ENCODE measurements at places on chromosomes 5 and 9.

- DNase-seq, result no peak
These were observed 312.1 kb downstream of the TMEM232 start for GRCh38 chr5:110414360-110414759.

- DNase-seq, result no peak
These were observed 200.1 kb upstream of the DAB2 start for GRCh38 chr5:39624890-39625289.

DNA sequence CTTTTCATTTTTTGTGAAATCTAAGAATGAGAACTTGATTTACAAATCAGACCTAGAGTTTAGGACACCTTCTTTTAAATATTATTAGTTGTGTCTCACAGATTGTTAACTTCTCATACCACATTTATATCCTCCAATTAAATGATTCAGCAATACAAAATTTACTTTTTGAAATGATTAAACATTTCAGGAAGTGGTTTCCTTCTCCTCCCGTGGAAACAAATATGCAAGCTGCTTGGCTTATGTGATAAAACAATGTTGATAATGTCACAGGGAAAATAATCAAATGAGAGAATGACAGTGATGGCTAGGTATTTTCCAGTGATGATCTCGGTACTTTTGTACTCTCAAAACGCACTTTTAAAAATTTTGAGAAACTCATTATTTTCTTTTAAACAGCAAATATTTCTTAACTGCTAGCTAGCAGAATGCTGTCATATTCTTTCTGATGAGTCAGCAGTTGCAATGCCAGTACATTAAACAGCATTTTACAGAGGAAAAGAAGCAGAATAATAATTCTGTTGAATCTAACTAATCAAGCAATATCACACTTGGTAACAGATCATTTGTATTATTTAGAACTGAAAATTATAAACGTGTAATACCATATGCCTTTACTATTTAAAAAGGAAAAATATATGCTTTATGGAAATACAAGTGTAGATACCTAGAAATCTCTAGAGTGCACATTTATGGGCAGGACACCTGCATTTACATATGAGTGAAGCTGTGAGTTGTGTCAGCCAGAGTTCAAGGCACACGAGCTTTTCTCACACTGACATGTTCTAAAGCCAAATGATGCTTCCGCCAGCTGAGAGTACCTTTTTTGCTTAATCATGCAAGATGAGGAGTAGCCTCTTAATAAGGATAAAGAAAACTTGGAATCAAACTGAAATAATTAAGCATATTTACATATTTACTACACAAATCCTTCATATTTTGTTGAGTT lies 53.6 kb upstream of the CDH18 start:
- DNase-seq, result no peak

DNA sequence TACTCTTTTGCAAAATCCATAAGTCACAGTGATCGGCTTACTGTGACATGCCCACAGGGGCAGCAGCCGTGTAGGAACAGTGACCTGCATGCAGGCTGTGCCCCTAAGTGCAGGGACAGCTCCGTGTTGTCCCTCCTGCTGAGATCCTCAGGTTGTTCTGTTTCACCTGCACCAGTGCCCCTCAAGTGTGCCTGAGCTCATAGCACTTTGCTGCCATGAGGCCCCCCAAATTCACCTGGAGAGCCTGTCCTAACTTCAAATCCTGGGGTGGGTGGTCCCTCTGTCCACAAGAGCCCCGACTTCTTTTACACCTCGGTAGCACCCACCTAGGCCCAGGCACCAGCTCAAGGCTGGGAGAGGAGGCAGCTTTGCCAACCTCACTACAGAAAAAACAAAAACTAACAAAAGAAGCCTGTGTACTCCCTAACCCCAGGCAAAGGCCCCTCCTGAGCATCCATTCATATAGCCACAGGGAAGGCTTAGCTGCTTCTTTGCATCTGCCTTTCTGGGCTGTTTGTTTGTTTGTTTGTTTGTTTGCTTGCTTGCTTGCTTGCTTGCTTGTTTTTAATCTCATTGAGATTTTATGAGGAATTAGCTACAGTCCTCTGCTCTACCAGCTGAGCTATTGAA lies 214.5 kb downstream of the AUH start:
- DNase-seq, result no peak

GRCh38 chr5:171630350-171631065 lies 155.1 kb upstream of the SMIM23 start:
- no peak for DNase-seq

DNA sequence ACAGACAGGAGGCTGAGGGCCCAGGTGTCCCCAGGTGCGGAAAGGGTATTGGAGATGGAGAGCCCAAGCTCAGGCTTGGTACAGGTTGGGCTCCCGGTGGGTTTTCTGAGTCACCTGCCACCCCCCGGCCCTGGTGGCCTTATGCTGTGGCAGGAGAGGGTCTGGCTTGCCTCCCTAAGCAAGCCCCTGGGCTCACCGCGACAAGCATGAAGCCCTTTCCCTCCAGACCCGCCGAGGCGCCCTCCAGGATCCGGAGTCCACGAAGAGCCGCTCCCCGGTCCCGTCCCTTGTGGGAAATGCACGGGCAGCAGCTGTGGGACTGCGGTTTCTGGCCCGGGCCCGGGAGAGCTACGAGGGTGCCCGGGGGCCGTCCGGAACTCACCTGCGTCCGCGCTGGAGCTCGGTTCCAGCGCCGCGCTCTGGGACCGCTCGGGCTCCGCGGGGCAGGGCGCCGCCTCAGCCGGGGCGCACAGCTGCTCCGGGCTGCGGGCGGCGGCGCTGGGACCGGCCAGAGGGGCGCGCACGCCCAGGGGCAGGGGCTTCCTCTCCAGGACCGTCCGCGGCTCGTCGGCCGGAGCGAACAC lies 757 bp downstream of the SAPCD2 start:
- no peak for DNase-seq

GRCh38 chr9:100352727-100353505 lies at the start of gene TEX10:
TSS of gene TEX10 (minus strand) at chr9:100352942. CDS start at chr9:100349363, 3,579 bp downstream.
- peak; percentile 87 for DNase-seq

DNA sequence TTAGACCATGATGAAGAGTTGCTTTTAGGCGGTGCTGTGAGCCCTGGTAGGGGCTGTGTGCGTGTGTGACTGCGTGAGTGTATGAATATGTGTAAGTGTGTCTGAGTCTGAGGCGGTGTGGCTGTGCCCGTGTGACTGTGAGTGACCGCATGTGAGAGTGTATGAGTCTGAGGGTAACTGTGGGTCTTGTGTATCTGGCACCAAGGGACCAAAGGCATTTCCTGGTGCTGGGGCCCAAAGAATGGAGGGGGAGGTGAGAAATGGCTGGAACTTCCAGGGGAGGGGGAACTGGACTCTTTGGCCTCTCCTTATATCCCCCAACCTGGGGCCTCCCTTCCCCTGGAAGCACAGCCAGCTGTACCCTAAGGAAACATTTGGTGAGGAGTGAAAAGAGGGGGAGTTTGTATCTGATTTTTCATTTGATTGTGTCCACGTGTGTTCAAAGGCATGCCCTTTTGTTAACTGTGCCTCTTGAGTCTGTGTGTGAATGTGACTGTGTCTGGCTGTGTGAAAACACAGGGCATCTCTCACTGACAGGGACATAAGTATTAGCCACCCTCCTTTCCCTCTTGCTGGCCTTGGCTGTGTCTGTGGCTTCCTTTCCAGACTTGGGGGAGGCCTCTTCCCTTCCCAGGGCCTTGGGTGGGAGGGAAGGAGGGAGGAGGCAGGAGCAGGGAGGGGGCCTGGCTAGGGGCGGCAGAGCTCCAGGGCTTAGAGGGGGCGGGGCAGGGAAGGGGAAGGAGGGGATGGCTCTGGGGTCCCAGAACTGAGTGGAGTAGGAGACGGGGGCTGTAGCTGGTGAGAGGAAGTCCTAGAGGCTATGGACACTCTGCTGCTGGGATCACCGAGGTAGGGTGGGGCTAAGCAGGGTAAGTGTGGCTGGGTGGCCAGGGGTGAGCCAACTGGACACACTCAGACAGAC lies 1.4 kb downstream of the IL11RA start:
- DNase-seq, result no peak

- no peak for DNase-seq
These were observed 26.4 kb downstream of the TRIM14 start for GRCh38 chr9:98092613-98092931.

- no peak for DNase-seq
These were observed 105.5 kb downstream of the RICTOR start for GRCh38 chr5:38968665-38969064.

- no peak for DNase-seq
These were observed 70.8 kb downstream of the STX17 start for GRCh38 chr9:99977033-99977792.

- DNase-seq, result no peak
These were observed 88.5 kb downstream of the ZNF618 start for GRCh38 chr9:113964495-113965170.

GRCh38 chr5:43309637-43310036 lies 3.6 kb downstream of the HMGCS1 start:
- no peak for DNase-seq

- DNase-seq, result no peak
These were observed 41.9 kb upstream of the CFAP157 start for GRCh38 chr9:127664678-127665507.

DNA sequence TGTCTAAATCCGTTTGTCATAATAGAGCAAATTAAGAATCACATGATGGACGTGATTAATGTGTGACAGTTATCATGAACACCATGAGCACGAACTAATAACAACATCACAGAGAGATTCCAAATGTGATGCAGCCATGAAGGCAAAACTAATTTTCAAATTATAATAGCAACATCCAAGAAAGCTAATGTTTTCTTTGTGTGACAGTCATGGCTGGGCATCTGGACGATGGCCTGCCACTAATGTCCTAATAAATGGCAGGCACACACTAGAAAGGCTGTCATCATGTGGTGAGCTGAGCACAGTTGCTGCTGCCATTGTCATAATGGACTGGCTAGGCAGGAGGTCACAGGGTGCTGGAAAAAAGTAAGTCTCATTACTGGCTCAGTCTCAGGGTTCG lies 280.0 kb upstream of the EFNA5 start:
- DNase-seq, result no peak

DNA sequence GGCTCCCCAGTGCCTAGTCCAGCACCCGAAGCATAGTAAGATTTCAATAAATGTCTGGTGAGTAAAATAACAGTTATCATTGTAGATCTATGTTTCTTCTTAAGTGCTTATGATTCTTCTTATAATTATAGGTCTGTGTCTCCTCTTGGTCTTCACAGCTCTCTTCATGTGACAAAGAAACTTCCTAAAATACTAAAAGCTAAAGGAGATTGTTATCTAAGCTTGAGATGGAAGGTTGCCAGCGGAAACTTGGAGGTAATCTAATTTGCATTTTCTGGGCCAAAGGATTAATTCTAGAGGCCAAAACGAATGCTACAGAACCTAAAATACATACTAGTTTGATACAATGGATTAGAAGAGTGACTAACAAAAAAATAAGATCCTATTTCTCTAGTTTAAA lies 13.6 kb upstream of the ARHGAP26 start:
- DNase-seq, result no peak

DNA sequence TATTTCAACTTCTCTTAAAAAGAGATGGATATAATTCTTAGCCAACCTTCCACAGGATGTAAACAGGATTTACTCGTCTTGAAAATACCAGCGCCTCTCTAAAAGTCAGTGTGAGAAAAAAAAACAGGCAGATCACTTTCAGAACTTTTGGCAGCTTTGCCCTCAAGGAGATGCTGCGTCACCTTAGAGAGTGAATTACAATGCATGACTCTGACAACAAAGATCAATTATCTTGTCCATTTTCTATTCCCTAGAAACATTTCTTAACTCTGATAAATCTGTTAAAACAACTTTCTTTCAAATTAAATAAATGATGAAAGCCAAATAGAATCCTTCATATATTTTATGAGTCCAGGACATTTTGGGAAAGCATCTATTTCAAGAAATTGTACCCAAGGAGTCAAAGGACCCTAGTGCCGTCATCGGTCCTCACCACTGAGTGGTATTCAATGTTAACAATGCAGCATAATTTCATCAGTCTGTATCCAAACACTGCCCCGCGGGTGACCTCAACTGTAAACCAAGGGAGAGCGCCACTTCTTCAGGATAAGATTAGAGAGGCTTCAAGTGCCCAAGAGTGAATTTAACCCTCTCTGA lies 536.0 kb downstream of the PDE4D start:
- DNase-seq, result no peak

DNA sequence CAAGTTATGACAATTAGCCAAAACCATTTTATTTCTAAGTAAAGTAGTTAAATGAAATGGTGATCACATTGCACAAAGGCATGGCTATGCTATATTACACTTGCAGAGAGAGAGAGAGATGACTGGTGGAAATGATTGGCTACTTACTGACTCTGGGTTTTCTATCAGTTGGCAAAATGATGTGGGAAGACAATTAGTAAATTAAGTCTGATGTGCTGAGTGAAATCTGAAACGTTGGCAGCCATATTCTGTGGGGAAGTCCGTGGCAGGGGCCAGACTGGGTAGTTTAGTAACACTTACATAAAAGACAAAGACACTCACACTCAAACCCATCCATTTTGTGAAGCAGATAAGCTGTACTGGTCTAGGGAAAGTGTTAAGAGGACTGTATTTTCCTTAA lies 61.6 kb downstream of the ANXA1 start:
- no peak for DNase-seq

Measured in NCI-H774 (cell line).